ENCODE measurements at places on chromosomes 12 and 14.
A peak's percentile ranks its signal among the peaks of the same experiment; 100 is the strongest.

DNA sequence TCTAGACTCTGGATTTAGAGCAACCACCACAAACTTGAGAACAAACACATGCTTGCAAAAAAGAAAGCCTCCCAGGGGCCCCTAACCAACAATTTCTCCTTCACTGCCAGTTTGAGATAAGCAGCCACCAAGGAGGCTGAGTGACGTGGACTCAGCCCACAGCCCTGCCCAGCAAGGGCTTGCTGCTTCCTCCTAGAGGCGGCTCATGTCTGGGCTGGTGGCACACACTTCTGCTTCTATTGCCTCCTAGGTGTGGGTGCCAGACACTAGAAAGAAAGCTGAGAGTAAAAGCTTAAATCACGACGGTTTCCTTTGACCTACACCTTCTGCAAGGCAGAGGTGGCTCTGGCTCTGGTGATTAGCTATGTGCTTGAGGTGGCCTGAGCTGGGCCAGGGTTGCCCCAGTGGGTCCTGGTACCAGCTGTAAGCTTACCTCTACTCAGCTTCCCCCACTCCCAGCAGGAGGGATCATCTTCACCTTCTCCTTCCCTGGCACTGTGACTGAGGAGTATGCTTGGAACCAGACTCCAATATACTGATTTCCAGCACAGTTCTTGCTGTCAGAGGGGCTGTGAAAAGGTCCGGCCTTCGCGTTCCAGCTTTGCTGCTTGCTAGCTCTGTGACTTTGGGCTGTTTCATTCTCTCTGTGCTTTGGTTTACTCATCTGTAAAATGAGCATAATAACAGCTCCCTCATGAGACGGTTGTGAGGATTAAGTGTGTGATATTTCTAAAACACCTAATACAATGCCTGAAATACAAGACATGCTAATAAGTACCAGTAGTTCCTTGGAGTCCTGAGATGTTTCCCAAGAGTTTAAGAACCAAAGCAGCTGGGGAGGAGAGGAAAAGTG, 89.7 kb upstream of the PARP11 start:
- no peak for DNase-seq

- DNase-seq: no peak
Measured at GRCh38 chr12:42589465-42590329, at the start of gene PRICKLE1. Gene PRICKLE1, minus strand, starts transcription at chr12:42589746. Its CDS starts 117,230 bp downstream, at chr12:42472516.

DNA sequence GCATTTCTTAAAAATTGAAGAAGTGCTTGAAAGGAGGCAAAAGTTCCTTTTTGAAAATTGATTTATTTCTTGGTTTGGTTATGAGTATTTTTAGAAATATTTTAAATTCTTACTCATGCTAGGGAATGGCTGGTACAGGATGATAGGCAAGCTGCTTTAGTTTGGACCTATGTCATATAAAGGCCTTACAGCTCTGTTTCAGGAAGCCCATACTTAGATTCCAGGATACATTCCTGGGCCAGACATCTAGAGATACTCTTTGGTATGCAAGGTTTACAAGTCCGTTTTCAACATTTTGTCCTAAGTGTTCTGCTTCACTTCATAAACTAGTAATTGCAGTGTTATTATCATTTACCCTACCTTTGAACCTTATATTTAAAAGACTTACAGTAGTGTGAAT, 186.8 kb downstream of the FUT8 start:
- DNase-seq: no peak

- no peak for DNase-seq
Measured at GRCh38 chr12:41684997-41685396, 459.7 kb downstream of the GXYLT1 start.

- no peak for DNase-seq
Measured at GRCh38 chr12:116057356-116057755, 220.1 kb downstream of the MED13L start.

GRCh38 chr14:20680843-20681347, 3.5 kb upstream of the RNASE4 start:
- DNase-seq: no peak

- no peak for DNase-seq
Measured at GRCh38 chr12:131862600-131862993, 31.8 kb upstream of the ULK1 start.

DNA sequence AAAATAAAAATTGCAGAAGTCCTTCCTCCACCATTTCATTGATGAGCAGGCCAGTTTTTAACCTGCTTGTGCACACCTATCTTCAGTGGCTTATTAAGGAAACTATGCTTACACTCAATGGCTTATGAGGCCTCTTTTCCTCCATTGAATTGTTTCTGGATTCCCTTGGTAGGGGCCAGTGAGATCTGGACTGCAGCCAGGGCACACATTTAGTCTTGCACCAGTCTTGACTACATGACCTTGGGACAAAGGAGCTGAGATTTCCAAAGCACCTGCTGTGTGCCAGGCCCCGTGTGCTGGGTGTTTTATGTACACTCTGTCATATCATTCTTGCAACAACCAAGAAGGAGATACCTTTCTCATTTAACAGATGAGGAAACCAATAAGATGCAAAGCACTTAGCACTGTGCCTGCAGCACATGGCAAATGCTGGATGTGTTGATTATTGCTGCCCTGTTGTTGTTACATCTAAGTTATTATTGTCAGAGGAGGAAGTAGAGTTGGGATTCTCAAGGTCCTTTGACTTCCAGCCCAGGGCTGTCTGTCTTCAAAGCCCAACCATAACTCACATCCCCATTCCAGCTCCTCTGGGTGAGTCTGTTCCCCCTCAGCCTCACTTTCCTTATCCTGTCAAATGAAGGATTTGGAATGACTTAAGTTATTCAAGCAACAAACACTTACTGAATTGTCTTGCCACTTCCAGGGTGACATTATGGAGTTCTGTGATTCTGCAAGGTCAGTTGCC, 31.6 kb upstream of the RIN3 start:
- no peak for DNase-seq

DNA sequence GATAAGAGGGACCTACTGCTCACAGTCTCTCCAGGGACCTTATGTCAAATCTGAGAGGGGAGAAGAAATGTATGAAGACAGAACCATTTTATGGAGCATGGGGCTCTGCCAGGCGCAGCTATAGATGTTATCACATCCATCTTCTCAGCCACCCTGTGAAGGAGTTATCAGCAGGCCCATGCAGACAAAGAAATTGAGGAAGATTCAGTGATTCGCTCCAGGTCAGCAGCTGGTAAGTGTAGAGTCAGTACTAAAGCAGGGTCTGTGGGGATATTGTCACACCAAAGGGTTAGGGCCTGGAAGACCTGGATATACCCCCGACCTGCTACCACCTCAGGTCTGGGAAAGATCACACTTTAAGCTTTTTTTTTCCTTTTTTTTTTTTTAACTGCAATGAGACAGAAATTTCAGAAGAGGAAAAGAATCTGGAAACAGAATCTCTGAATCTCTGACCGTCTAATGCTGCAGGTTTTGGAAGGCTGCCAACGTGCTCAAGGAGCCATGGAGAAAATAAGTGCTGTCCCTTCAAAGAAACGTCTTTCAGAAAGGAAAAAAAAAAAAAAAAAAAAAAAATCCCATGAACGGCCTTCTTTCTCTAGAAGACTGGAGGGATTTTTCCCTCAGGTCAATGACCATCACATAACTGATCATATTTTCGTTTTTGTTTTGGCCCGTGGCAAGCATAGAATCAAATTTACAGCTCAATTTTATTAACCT, 73.3 kb upstream of the PLEKHG7 start:
- DNase-seq: no peak

GRCh38 chr12:120215766-120216735, 15.1 kb upstream of the RPLP0 start:
- DNase-seq: no peak

GRCh38 chr14:55938249-55938791, 179.9 kb upstream of the PELI2 start:
- DNase-seq: peak; percentile 51

GRCh38 chr14:35519986-35520385, 14.0 kb upstream of the INSM2 start:
- no peak for DNase-seq

- no peak for DNase-seq
Measured at GRCh38 chr12:69112616-69113015, 126.8 kb upstream of the CPSF6 start.

DNA sequence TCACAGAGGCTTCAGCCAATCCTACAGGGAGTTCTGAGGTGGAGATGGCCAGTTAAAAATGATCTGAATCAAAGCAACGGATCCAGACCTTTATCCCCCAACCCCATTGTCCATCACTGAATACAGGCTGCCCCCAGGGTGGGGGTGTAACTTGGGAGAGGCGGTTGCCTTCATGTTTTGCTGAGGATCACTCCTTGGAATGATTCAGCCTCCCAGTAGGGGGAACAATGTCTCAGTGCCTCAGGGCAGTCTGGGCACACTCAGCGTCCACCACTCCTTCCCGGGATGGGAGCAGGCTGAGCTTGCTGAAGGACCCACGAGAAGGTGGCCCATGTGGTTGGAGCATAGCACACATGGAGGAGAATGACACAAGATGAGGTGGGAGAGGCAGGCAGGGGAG, 60.2 kb downstream of the RFX4 start:
- no peak for DNase-seq

- DNase-seq: no peak
Measured at GRCh38 chr12:52440821-52441319, 6.7 kb upstream of the KRT75 start.

DNA sequence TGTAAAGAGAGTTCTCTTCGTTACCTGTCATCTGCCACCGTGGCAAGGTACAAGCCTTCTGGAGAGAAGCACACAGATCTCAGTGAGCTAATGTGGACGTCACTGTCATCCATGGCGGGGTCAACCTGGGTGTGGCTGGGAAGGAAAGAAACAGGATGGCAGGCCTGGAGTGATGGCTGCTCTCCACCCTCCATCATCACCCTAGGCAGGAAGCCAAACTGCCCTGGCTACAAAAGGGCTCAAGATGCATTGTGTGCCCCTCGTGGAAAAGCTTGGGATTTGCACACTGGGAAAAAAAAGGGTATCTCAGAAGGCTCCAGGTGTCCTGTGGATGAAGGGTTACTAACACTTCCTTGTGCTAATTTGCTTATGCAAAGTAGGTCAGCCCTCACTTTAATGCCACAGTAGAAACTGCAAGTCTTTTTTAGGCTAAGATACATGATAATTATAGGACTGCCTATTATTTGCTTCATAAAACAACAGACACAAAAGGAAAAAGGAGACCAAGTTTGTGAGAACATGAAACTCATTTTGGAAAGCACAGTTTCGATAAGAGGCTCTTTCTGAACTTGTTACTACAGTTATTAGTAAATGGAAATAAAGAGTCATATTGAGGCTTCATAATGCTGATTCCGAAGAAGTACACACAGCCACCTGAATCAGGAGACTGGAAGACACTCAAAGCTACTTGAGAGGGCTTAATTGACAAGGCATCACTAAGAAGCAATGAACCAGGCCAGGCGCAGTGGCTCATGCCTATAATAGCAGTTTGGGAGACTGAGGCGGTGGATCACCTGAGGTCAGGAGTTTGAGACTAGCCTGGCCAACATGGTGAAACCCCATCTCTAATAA, 18.9 kb downstream of the RFC5 start:
- DNase-seq: peak; percentile 25

- DNase-seq: no peak
Measured at GRCh38 chr12:113853491-113853890, 112.6 kb downstream of the RBM19 start.

- DNase-seq: no peak
Measured at GRCh38 chr12:42364692-42365091, 38.7 kb downstream of the PPHLN1 start.

GRCh38 chr14:19771895-19772430, 1.3 kb upstream of the OR4M1 start:
- no peak for DNase-seq

DNA sequence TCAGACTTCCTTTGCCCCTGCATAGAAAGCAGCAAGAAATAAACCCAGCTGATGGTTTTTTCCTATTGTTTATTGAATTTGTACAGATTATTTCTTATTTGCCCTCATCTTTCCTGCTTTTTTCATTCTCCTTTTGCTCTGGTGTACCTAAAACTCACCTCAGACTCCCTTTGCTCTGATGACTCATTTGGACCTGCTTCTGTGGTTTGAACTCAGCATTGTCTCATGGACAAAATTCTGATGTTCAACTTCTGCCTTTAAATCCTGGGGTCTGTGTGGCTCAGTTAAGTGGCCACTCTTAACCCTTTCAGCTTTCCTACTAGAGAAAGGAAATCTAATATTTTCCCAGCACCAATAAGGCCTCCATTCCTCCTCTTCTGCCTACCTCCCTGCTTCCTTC, 3.5 kb upstream of the SENP1 start:
- no peak for DNase-seq

GRCh38 chr12:14567351-14568162, at the start of gene PLBD1:
Gene PLBD1, minus strand, starts transcription at chr12:14567883. Its CDS starts 187 bp downstream, at chr12:14567696.
- no peak for DNase-seq

GRCh38 chr12:59651229-59651920, 55.5 kb downstream of the SLC16A7 start:
- no peak for DNase-seq

GRCh38 chr14:38257507-38257906, 1.6 kb upstream of the CLEC14A start:
- DNase-seq: no peak

DNA sequence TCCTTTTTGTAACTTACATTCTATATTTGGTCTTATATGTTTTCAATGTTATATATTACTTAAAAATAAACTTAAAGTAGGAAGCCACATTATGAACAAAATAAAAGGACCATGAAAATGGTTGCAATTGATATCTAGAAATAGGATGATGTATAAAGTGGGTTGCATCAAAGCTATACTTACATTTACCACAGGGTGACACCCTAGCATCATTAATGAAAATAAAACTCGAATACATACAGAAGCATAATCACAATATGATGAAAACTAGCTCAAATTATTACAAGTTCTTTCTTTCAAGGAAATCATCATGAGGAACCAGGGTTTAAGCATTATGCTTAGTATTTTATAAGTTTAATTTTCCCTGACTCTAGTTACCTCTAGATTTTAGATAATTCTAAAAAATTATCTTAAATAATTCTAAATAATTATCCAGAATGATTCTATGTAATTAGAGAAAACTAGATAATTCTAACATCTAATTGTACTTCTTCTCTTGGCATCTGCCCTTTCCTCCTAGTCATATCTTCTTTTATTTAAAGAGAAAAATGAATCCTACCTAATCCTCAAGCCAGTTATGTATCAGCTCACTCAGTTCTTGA, 31.2 kb downstream of the TAS2R7 start:
- peak; percentile 6 for DNase-seq

DNA sequence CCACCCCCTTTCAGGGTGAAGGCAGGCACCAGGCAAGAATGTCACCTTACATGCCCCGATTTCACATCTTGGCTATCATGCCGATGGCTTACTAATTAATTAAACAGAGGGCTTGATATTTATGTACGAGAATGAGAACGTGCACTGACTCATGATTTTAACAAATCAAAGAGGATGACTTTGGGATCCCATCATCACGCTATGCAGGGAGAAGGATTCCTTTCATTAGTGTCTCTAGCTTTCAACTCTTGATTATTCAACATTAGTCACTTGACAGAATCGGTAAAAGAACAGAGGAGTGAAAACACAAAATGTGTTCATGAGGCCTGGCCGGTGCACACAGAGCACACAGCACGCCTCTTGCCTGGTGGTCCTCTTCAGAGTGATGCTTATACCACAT, 80.6 kb downstream of the PRKAB1 start:
- no peak for DNase-seq

DNA sequence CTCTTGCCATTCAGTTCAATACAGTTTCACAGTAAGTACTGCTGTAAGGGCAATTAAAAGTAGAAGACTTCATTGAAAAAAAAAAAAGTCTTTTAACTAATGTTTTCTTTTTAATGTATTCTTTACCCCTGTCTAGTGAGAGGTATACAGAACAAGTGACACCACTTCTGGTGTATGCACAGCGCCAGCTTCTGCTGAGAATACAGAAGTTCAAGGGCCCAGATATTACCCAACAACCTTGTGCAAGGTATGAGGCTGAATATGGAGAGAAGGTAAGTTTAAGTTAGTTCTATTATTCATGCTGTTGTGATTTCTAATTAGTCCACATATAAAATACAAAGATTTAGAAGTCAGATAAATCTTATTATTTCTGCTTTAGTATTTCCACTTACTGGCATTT, 168.7 kb downstream of the CFAP54 start:
- DNase-seq: no peak
